ENCODE measurements at places on chromosomes 7 and 10.

- DNase-seq = no peak
Measured at GRCh38 chr10:67119651-67120050, 193.8 kb downstream of the LRRTM3 start.

DNA sequence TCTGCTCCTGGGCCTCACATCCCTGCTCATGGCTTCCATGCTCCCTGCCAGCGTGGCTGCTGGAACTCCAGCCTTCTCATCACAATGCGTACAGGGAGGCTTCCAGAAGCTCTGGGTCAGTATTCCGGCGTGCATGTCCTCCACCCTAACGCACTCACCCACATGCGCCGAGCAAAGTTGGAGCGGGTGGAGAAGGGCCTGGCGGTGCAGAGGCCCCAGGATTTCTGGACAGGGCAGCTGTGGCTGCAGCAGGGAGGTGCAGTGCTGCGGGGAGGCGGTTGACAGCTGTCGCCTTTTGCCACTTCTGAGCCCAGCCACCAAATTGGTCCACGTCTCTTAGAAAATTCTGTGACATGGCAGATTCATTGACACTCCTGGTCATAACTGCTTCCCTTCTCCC is 33.6 kb upstream of the FAM20C start:
- no peak for DNase-seq

DNA sequence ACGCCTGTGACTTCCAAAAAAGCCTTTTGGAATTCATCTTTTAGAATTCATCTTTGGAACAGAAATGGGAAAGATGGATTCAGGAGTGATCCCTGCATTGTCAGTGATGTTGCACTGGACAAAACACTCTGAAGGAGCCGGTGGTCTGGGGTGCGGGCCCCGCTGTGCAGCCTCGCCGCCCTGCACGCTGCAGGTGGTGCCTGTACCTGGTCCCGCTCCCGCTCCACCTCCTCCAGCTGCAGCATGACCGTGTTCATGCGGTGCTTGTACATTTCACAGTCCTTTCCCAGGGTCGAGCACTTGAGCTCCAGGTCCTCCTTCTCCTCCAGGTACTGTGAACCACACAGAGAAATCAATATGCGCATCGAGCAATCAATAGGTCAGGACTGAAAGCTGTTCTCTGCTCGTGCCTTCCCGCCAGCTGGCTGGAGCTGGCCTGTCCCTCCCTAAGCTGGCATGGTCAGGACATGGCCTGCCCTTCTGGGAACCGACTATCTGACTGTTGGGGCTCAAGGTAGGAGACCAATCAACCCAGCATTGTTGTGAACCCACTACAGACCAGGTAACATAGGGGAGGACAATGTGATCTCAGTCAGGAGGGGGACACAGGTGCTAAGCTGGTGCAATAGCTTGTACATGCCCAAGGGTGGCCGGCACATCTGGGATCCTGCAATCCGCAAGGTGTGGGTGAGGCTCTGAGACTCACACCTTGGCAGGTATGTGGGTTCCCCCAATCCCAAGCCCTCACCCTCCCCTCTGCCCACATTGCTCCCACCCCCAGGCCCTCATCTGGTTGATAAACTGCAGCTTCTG is 93.8 kb upstream of the GNA12 start:
- DNase-seq = no peak

DNA sequence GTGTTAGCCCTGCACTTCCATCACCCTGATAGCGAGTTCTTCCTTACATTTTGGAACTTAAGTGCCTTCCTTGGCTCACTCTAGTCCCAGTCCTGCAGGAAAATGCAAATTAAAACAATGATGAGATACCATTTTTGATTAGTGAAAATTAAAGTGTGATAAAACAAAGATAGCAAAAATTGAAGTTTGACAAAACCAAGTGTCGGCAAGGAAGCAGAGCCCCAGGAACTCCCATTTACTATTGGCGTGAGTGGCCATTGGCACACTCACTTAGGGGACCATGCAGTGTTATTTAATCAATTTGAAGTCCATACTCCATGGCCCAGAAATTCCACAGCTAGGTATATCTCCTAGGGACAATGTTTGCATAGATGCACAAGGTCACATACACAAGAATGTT is 28.4 kb downstream of the LAMB4 start:
- DNase-seq = no peak

DNA sequence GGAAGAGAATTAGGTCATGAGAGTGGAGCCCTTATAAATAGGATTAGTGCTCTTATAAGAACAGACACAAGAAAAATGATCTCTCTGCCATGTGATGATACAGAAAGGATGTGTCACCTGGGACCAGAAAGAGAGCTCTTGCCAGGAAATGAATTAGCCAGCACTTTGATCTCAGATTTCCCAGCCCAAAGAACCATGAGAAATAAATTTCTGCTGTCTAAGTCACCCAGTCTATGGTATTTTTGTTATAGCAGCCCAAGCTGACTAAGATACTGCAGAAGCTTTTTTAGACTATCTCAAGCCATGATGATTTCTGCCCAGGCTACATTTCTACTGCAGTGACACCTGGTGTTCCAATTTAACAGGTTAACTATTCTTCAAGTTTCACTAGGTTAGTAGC is 84.8 kb downstream of the RSU1 start:
- no peak for DNase-seq

GRCh38 chr7:91031757-91032156 is 232.5 kb upstream of the FZD1 start:
- no peak for DNase-seq

- no peak for DNase-seq
Measured at GRCh38 chr7:66379542-66380160, 174.5 kb downstream of the TPST1 start.

DNA sequence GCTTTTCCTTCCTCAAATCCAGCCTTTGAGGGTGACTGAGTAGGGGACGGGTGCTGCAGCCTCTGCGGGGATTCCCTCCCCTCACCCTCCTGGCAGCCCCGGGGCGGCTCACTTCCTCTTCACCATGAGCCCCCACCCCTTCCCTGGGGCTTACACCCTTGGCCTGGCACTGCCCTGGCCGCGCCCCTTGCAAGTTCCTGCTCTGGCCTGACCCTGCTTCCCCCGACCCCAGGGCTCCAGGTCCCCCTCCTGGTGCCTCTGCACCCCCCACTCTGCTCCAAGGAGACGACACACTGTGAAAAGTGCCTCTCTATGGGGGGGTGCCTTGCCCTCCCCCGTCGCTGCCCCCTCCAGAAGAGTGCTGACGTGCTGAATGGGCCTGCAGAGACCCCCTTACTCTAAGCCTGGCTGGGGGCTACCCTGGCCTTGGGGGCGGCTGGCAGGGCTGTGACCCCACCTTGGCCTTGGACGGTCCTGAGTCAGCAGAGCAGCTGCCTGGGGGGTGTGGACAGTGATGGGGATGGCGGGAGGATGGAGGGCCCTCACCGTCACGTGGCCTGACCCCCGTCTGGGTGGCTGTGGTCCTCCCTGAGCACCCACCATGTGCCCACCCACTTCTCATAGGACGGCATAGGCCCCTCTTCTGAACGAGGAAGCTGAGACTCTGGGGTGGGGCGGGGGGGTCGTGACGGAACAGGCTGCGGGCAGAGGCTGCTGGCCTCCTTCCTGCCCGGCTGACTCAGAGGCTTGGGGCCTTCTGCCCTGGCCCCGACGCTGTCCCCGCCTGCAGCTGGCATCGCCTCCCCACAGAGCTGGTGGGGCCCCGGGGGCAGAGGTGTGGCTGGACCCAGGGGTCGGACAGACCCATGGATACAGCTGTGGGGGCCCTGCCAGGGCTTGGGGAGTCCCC is 9.8 kb downstream of the LFNG start:
- no peak for DNase-seq

GRCh38 chr7:99740573-99741440 is 5.8 kb upstream of the CYP3A7 start:
- DNase-seq = no peak

GRCh38 chr7:41637049-41637448 is 65.8 kb downstream of the INHBA start:
- DNase-seq = no peak

GRCh38 chr10:99339077-99339476 is 9.9 kb downstream of the CNNM1 start:
- DNase-seq = no peak

GRCh38 chr7:99098824-99099498 is 44.9 kb downstream of the SMURF1 start:
- no peak for DNase-seq

- no peak for DNase-seq
Measured at GRCh38 chr10:128287921-128288320, 161.7 kb upstream of the MKI67 start.

- no peak for DNase-seq
Measured at GRCh38 chr10:44958898-44959246, 730 bp upstream of the RASSF4 start.

DNA sequence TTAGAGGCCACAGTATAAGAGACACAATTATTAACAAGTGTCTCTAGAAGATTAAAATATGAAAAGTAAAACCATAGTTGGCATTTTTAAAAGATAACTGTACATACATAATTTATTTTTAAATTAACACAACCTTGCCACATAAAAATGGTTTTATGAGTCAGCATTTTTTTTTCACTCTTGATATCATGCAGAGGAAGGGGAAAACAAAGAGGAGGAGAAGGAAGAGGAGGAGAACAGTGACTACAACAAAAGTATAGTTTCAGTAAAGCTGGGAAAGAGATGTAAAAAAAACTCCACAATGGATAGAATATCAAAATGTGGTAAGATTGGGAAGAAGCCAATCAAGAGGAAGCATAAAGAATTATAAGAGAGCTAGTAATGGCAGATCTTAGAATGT is 34.0 kb downstream of the CH25H start:
- DNase-seq = no peak

GRCh38 chr7:47402941-47403866 is 178.7 kb downstream of the TNS3 start:
- no peak for DNase-seq

GRCh38 chr7:106464651-106465050 is 179.9 kb upstream of the NAMPT start:
- DNase-seq = no peak

DNA sequence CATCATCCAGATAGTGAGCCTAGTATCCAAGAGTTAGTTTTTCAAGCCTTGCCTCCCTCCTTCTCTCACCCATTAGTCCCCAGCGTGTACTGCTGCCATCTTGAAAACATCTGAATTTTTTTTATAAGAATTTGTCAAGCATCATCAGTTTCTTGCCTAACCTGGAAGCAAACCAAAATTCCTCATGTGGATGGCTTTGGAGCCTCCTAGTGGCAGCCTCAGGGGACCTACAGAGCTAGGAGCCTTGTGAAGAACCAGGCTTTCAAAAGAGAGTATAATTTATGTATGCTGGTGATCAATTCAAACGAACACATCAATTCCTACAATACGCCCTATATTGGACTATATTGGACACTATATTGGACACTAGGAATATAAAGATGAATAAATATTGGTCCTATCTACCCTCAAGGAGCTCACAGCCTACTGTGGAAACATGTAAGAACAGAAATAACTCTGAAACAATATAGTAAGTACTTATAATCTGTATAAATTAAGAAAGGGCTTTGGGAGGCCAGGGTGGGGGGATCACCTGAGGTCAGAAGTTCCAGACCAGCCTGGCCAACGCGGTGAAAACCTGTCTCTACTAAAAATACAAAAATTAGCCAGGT is 63.4 kb downstream of the HPSE2 start:
- DNase-seq = no peak

DNA sequence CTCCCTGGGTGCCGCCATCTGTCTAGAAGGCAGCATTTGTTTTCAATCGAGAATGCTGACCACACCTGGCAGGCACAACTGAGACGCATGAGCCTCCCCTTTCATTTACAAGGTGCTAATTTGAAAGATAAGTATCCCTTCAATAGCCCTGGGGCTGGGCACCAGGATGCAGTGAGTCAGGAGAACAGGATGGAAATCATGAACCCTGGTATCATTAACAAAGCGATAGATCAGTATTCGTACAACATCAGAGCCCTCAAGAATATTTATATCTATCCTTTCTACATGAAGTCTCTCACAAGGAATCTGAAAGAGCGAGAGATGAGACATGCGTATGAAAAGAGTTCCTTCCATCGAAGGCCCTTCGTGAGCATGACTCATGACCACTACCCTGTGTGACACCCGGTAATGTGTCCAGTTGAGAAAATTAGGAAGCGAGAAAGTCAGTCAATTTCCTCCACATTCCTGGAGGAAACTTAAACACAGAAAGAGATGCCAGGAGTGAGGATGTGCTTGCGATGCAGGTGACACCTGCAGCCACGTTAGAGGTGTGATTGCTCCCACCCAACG is 123.1 kb upstream of the PITRM1 start:
- peak; percentile 52 for DNase-seq

DNA sequence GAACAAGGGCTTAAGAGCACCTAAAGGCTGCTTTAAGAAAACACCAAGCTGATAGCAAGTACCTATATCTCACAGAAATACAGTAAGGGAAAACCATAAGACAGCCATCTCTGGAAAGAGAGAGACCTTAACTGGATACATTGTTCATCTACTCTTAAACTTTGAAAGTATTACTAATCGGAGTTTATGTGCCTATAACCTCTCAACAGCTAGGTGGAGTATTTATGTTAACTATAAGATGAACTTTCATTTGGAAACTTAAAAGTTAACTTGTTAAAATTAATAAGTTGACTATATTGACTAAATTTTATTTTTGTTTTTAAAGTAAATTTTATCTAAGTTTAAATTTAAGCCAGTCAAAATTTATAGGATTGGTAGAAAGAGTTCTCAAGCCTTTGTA is 90.6 kb downstream of the USP6NL start:
- no peak for DNase-seq

- no peak for DNase-seq
Measured at GRCh38 chr10:80122110-80122710, 10.3 kb upstream of the PLAC9 start.

- no peak for DNase-seq
Measured at GRCh38 chr7:149778696-149779501, 5.5 kb upstream of the ZNF467 start.

DNA sequence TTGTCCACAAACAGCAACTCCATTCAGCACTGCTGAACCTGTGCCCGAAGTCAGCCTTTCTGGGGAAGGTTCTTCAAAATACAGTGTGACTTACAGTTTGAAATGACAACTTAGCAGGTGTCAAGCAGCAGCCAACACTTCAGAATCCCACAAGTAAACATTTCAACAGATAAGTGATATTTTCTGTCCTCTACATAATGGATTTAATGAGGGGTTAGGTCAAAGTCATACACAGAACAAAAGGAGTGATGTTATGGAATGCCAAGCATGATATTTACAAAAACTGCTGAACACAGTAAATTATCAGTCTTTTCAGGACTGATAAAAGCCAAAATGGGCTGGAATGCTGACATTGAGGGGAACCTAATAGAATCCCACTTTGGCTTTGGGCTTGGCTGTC is 77.6 kb upstream of the JAZF1 start:
- no peak for DNase-seq

- no peak for DNase-seq
Measured at GRCh38 chr10:12961416-12962205, 39.9 kb downstream of the CCDC3 start.

GRCh38 chr10:6741541-6741941 is 161.5 kb upstream of the PRKCQ start:
- no peak for DNase-seq

GRCh38 chr10:12670004-12670403 is 320.7 kb downstream of the CAMK1D start:
- no peak for DNase-seq

DNA sequence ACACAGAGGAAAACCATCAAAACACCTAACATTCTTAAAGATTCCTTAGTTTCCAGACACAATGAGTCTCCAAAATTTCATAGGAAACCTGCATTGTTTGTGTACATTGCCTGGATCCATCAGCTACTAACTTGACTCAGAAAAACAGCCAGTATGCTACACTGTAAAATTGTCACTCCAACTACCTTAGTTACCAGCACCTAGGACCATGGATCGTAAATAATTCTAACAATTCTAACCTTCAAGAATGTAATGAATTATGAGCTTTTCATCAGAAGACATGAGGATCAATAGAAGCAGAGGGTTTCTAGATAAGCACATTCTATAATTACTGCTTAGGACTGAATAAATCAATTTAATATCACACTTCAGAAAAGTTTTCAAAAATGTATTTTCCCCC is 851.5 kb downstream of the SORCS1 start:
- DNase-seq = no peak

All from COR-L47 (cell line).